Anterior cingulate cortex (tissue), 58 donors: ENCODE measurements at places on chromosomes 1 and 21.

- peak; percentile 24 for DNase-seq
Measured at GRCh38 chr1:201535046-201535918, 3.6 kb upstream of the NAV1 start.

- DNase-seq = no peak
Measured at GRCh38 chr1:186424539-186424938, 36.4 kb downstream of the PDC start.

- DNase-seq = no peak
Measured at GRCh38 chr1:7106442-7107108, 321.3 kb downstream of the CAMTA1 start.

DNA sequence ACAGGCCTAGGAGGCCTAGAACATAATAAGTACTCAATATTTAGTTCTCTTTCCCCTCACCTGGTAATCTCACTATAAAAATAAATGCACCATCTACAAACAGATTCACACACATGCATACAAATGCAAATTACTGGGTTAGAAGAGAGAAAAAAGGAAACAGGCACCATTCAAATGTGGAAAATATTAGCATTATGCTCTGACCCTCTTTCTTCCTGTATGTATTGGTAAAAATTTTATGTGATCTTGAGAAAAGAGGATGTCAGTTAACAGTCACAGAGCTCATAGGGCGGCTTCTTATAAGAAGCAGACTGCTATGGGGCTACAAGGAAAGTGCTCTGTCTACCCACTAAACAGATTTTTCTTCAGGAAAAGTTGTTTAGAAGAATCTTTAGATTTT, 565.4 kb downstream of the LMO4 start:
- no peak for DNase-seq

DNA sequence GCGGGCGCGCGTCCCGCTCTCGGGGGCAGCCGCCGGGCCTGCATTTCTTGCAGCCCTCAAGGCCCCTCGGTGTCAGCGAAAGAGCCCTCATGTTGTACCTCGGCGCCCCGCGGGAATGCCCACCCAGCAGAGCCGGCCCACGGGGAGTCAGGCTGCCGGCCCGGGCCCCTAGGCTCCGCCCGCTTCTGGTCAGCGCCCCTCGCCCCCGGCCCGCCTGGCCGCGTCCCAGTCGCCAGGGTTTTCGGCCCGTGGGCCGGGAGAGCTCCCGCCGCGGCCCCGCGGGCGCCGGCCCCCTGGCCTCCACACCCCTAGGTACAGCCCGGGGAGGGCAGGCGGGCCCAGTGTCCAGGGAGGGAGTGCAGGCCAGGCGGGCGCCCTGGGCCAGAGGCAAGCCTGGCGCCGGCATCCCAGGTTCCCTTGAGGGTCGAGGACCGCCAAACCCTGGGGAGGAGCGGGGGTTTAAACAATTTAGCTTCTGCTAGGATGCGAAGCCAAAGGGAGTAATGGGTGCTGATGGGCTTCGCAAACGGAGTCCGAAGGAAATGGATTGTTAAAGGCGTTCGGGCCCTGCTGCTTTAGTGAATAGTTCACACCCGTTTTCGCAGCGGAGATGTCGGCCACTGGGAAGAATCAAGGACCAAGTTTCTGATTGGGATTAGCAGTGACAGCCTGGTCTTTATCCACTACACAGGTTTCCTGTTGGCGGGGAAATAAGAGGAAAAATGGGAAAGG, 486 bp upstream of the KCNA3 start:
- no peak for DNase-seq
